ENCODE measurements at places on chromosomes 5 and 9.

- no peak for DNase-seq
Observed at GRCh38 chr5:94872526-94872925, 254.1 kb downstream of the SLF1 start.

DNA sequence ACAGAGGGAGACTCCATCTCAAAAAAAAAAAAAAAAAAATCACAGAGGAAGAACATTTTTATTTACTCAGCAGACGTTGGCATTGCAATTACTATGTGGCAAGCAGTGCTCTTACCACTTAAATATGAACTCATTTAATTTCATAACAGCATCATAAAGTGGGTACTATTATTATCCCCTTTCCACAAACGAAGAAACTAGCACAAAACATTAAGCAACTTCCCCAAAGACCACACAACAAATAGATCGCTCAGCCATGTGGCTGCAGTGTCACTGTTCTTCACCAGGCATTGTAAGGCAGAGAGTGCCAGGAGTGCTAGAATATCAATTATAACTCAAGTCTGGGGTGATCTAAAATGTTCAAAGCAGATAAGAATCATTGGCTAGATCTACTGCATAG is 69.8 kb upstream of the PLPP6 start:
- no peak for DNase-seq

GRCh38 chr5:67033880-67034651 is 162.5 kb downstream of the CD180 start:
- no peak for DNase-seq

DNA sequence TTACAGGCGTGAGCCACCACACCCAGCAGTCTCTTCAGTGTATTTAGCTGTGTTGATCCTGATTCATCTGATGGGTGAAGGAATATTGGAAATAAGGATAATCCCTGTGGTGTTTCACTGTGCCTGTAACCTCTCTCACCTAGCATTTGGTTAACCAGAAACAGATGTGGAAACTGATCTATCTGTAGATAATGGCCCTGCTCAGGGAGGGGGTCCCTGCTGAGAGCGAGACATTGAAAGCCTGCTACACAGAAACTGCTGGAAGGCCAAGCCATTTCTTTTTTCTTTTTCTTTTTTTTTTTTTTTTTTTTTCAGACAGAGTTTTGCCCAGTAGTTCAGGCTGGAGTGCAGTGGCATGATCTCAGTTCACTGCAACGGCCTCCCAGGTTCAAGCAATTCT is 28.4 kb downstream of the QRFP start:
- DNase-seq: no peak

Measured in stimulated activated effector memory CD8-positive, alpha-beta T cell treated with anti-CD3 and anti-CD28 coated beads, Interleukin-12 subunit alpha, Interleukin-12 subunit beta, amount 100 ng/mL, for 72 hours (primary cell).